ENCODE measurements at places on chromosomes 16 and 17.

DNA sequence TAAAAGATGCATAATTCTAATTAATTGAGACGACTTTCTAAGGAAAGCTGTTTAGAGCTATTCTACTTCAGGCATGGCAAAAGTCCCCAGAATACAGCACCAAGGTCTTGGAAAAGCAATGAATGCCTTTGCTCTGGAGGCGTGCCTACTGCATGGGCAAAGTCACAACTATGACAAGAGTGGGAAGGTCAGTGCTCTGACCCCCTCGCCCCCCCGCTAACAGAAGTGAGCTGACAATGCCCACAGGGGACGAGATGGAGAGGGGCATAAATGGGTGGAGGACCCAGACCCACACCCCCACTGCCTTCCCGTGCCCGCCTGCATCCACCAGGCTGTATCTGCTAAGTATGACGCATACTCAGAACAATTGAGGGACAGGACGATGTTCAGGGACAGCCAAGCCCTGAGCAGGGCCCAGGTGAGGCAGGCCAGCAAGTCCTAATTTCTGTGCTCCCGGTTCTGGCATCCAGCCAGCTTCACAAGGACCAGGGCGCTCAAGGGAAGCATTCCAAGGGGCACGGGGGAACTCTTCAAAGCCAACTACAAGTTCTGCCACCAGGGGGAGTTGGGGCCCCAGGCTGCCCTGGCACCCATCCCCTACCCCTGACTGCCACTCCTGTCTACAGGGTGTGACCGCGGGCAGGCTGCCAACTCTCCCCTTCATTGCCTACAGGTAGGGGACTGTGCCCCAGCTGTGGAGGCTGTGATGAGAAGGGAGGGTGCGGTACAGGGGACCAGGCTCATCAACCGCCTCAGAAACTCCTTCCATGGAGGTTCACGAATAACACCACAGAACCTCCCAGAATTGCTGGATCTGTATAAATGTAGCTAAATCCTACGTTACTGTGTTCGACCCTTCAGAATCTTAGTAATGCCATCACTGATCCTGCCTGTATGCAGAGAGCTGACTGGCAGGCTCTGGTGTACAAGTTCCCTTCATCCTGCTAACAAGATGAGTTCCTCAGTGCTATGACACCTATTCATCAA is 20.8 kb downstream of the NPRL3 start:
- peak; percentile 70 for DNase-seq

- DNase-seq: no peak
Observed at GRCh38 chr17:6641247-6641863, 495 bp downstream of the TXNDC17 start.

DNA sequence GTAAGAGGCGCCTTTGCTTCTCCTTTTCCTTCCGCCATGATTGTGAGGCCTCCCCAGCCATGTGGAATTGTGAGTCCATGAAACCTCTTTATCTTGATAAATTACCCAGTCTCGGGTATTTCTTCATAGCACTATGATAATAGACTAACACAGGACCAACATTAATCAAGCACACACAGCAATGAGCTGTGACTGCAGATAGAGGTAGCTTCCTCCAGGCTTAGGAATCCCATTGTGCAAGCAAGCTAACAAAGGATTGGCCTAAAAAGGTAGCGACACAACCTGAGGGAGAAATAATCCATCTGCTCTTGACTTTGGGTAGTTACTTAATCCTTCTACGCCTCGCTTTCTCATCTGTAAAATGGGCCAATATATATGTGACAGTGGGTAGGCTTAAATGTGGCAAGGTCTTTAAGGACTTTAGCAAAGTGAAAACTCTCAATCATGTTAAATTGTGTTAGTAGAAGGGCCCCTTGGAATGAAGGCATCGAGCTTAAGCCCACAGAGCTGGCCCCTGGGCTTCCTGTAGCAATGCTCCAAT is 393.6 kb downstream of the SOX9 start:
- DNase-seq: no peak

DNA sequence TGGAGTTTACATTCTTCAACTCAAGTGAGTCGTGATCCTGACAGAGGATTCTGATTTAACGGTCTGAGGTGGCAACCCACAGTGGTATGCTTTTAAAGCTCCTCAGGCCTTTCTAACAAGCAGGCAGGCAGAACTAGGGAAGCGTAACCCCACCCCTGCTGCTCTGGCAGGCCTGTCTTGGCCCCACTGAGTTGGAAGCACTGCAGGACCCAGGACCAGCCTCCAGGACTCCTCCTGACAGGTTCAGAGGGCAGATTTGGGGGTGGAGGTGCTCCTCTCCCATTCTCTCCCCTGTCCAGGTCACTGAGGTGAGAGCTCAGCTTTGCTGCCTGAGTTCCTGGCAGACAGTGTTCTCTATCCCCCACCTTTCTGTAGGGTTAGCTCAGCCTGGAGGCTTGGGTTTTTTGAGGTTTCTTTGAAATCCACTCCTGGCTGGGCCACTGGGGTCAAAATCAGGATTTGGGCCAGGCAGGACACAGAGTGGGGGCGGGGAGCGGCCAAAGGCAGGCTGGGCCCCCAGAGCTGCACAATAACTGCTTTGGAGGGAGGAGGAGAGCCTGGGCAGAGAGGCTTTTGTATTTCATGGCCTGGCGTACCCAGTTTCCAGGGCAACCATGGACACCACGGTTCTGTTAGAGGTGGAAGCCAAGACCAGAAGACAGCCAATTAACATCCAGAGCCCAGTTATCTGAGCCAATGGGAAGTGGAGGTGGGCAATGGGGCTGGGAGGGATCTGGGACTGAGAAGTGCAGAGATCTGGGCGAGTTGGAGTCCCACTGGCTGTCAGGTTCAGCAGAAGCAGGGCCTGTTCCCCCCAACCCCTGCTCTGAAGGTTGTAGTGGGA is 9.5 kb downstream of the MRPL27 start:
- no peak for DNase-seq

DNA sequence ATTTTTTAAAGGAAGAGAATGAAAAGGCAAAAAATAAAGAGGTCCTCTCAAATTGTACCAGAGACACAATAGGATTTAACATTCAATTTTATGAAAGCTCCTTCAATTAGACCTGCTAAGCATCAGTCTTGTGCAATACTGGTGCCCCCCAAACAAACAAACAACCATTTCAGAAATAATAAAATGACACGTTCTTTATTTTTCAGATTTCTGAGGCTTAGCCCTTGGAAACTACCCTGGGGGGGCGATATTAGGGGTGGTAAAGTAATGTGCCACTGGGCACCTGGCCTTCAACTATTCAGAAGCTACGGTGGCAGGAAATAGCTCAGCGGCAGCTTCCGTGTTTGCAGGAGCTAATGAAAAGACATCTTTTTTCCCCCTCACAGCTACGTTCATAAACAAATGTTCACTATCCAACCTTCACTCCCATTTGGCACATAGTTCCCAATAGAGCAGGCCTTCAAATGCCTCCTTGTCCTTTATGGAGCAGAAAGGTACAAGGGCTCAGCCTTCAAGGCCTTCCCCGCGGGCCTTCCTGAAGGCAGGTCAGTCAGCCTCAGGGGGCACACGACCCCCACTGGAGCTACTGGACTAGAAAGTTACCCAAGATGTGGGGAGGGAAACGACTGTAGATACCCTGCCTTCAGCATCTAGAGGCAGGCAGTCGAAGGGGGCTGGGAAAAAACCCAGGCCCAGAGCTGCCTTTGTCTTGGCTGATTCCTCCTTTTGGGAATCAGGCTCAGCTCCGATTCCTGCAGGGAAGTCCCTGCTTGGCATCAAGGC is 44.1 kb downstream of the TBX4 start:
- DNase-seq: no peak

DNA sequence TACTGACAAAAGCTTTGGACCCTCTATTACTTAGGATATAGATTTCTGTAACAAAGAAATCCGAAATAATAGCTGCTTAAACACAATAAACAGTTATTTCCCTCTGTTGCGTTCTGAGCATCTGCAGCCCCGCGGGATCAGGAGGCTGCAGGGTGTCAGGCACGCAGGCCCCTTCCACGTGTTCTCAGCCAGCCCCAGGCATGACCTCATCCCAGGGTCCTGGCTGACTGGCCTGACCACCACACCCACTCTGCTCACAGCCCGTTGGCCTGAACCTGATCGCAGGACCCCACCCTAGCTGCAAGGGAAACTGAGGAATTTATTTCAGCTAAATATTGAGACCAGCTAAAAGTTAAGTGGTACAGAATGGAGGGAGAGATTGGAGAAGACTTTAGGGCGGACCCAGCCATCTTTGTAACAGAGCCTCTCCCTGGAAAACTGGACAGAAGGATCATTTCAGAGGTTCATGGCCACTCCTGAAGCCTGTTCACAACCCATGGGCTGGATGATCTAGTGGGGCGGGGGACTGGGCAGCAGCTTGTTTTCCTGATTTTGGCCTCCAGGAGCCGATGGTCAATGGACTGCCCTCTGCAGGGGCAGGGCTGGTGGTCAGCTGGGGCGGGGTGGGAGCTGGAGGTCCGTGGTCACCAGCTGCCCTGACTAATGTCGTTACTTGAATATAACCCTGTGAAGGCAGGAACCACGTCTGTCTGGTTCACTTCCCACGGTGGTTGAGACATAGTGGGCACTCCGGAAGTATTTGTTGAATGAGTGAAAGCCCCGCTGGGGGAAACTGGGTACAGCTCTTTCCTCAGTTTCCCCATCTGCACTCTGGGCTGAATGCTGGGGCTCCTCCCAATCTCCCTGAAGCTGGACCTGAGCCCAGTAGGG is 10.9 kb downstream of the CETP start:
- no peak for DNase-seq

DNA sequence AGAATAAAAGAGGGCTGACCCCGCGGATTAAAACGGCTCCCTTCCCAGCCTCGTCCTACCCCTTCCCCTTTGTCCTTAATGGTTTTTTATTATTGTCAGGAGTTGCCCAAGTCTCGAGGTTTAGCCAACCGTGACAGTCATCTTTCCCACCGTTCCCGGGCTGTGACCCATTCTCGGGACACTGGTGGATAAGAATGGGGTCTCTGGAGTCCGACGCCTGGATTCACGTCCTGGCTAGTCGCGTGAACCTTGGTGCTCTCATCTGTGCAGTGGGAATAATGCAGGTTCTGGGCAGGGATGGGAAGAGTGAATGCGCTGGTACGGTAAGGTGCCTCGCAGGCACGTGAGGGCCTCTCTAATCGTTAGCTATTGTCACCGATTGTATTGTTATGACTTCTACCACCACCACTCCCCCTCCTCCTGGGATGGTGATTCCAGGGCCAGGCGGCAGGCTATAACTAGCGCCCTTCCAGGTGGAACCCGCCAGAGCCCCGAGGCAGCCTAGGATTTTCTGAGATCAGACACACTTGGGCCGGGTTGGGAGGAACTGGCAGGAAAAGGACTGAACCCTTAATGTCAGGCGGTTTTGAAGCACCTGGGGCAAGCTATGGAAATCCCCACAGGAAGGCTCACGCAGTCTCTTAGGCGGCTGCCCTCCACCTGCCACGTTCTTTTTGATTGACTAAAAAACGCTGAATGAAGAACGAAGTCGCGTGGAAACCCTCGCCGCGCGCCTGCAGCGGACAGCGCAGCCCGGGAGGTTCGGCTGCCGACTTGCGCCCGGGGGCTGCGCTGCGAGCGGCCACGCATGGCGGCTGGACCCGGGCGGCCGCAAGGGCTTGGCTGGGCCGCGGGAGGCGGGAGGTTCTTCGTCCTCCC is 2.7 kb downstream of the HS3ST3B1 start:
- DNase-seq: peak; percentile 46

DNA sequence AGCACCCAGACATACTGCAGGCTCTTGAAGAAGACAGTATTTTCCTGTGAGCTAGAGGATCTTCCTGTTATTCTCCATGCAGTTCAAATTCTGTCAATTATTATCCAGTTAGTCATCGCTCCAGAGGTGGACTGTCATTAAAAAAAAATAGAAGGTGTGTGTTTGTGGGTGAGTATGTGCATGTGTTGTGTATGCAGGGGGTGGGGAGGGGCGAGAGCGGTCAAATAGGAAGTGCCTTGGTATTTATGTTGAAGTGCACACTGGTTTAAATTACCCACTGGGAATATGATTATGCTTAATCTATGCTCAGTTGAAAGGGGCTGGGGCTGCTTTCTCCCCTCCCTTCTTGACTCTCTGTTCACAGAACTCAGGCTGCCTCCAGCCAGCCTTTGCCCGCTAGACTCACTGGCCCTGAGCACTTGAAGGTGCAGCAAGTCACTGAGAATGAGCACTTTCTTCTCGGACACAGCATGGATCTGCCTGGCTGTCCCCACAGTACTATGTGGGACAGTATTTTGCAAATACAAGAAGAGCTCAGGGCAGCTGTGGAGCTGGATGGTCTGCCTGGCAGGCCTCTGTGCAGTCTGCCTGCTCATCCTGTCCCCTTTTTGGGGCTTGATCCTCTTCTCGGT is at the start of gene HSD17B2:
HSD17B2 (plus strand) TSS at position 273 of the 632 bp plus-strand sequence; CDS start at position 445, 172 bp downstream.
- DNase-seq: no peak

GRCh38 chr17:68853036-68853435 is 102.2 kb downstream of the ABCA8 start:
- DNase-seq: no peak

DNA sequence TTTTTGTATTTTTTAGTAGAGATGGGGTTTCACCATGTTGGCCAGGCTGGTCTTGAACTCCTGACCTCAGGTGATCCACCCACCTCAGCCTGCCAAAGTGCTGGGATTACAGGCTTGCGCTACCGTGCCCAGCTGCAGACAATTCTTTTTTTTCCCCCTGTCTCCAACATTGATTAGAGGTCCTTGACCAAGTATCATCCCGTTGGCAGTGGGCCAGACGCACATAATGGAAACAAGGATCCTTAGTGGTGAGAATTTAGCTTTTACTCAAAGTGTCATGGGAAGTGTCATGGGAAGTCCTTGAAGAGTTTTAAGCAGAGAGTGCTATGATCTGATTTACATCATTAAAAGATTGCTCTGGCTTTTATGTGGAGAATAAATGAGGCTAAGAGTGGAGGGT is 2.1 kb upstream of the FBXO47 start:
- no peak for DNase-seq

DNA sequence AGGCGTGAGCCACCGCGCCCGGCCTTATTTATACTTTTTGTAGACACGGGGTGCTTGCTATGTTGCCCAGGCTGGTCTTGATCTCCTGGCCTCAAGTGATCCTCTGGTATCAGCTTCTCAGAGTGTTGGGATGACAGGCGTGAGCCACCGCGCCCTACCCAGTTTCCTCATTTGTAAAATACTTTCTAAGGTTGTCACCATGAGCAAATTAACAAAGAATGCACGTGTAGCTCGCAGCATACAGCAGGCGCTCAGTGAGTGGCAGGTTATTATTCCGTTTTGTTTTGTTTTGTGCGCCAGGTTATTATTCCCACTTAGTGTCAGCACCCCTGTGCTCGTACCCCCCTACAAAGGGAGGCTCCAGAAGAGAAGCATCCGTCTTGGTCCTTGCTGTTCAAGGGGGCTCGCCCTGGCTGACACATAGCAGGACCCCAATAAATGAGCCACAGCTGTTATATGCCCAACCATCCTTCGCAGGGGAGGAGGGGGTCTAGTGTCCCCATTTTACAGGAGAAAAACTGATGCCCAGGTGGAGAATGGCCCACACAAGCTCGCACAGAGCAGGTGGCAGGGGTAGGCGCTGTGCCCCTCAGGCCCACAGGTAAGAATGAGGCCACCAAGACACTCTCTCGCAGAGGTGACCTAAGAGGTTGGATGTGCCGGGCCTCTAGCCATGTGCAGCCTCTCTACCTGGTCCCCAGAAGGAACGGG is 686 bp upstream of the MIEF2 start:
- no peak for DNase-seq

DNA sequence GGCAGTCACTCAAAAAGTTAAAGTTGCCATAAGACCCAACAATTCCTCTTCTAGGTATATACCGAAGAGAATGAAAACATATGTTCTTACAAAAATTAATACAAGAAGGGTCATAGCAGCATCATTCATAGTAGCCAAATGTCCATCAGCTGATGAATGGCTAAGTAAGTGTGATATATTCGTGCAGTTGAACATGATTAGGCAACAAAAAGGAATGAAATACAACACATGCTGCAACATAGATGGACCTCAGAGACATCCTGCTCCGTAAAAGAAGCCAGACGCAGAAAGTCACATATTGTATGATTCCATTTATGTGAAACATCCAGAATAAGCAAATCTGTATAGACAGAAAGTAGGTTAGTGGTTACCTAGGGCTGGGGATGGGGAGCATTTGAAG is 229.4 kb upstream of the CACNG5 start:
- no peak for DNase-seq

Measured in activated CD8-positive, alpha-beta memory T cell treated with anti-CD3 and anti-CD28 coated beads, Interleukin-2, amount 50 U/mL, for 4 hours (primary cell).